HT1080 (cell line): ENCODE measurements at places on chromosomes 1 and 21.

DNA sequence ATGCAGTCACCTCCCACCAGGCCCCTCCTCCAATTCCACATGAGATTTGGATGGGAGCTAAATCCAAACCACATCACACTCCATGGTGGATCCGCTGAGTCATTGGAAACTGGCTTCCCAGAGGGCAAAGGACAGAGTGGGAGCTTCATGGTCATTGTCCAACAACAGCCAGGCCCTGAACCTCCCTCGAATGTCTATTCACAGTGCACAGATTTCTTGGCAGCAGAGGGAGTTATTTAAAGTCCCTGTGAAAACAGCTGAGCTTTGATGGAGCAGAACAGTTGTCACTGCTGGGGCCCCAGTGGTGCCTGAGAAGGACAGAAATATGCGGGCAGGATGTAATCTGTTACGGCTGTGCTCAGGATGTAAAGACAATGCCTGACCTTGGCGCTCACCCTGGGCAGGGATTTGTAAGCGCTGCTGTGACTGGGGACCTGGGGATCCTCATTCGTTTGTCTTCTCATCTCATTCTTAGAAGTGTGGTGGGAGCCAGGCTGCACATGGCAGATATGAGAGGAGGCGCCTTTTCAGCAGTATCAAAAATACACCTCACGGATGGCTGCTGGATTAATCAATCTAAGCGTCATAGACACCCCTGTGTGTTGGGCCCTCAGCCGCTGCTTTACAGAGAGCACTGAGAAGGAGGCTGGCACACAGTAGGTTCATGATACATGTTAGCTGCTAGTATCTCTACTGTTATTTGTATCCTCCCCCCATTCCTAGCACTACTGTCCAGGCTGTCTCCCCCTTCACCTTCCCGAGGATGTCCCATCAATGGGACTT lies 439.4 kb downstream of the PTPRU start:
- DNase-seq, result no peak

GRCh38 chr1:30881319-30882181 lies 27.0 kb downstream of the SDC3 start:
- DNase-seq, result no peak

DNA sequence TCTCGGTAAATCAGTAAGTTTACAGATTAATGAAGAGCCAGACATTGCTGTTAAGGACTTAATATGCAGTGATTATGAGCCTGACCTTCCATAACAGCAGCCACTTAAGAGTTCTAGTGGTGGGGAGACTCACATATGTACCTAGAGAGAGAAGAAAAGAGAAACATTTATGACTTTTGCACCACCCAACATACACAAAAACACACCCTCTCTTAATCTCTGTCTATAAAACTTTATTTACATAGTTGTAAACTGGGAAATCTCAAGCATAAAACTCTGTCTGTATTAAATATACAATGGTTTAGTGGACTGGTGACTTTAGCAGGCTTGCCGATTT lies 347.4 kb upstream of the ADGRL2 start:
- no peak for DNase-seq

- DNase-seq, result no peak
Observed at GRCh38 chr1:2091611-2092604, 41.7 kb downstream of the PRKCZ start.

DNA sequence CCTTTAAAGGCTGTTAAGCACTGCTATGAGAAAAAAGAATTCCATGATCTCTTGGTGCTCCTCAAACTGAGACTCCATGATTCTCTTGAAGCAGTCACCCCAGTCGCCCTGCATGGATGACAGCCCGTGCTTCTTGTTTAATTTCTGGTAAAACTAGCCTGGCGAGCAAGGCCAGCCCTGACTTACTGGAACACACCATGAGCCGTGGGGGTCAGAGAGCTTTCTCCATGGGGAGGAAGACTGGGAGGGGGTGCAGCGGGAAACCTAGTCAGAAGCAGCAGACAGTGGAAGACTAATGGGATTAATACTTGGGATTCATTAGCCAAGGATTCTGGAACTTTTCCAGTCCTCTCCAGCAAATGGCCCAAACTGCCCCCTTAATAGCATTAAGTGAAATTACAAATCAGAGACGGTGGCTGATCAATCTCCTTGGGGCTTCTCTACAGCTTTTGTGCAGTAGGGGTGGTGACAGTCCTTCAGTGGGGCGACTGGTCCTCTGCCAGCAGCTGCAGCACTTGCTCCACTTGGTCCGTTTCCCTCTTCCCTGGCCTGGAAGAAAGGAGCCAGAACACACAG lies 57.2 kb upstream of the LRRN2 start:
- no peak for DNase-seq

GRCh38 chr21:38664315-38664714 lies 141.4 kb upstream of the ETS2 start:
- no peak for DNase-seq

DNA sequence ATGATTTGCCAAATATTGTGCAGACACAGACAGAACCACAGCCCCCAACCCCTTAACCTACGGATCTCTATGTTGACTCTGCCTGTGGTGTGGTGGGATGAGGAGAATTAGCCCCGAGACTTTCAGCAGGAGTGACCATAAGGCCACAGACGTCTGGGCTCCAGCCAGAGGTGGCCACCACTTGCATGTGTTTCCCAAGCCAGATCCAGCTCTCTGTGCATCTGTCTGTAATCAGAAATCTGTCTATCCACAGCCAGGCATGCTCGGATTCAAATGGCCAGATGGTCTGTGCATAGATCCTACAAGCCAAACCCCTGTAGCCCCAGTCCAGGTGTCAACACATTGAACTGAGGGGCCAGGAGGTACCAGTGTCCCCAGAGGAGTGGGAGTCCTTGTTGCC lies 140.6 kb downstream of the SYF2 start:
- DNase-seq, result no peak
